WTC11 (cell line): ENCODE measurements at places on chromosomes 16 and 17. TPM values are rescaled to one million over a fixed set of nuclear protein-coding genes. Genes with fewer than 3 reads are reported as not detected.

WNT9B gene
- total RNA-seq = 0.41 to 0.87 TPM (median 0.44 TPM) in 3 replicates

GRCh38 chr16:85124636-85125346 lies 12.5 kb upstream of the CIBAR2 start:
- no peak for DNase-seq

DNA sequence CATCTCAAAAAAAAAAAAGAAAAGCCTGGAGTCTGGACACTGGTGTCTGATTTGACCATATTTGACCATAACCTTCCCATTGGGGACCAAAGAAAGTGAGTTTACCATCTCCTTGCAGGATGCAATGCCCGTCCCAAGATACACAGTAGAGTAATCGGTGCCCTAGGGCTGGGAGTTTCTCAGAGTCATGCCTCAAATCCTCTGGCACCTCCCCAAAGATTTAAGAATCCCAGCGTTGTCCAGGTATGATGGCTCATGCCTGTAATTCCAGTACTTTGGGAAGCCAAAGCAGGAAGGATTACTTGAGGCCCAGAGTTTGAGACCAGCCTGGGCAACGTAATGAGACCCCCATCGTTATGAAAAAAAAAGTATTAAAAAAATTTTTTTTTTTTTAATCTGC lies 5.0 kb downstream of the PITPNM3 start:
- no peak for DNase-seq

- DNase-seq = no peak
Observed at GRCh38 chr16:12319428-12320035, 343.0 kb downstream of the SNX29 start.
